ENCODE measurements at places on chromosomes 5 and 9. TPM values are rescaled to one million over a fixed set of nuclear protein-coding genes. Genes with fewer than 3 reads are reported as not detected.

DNA sequence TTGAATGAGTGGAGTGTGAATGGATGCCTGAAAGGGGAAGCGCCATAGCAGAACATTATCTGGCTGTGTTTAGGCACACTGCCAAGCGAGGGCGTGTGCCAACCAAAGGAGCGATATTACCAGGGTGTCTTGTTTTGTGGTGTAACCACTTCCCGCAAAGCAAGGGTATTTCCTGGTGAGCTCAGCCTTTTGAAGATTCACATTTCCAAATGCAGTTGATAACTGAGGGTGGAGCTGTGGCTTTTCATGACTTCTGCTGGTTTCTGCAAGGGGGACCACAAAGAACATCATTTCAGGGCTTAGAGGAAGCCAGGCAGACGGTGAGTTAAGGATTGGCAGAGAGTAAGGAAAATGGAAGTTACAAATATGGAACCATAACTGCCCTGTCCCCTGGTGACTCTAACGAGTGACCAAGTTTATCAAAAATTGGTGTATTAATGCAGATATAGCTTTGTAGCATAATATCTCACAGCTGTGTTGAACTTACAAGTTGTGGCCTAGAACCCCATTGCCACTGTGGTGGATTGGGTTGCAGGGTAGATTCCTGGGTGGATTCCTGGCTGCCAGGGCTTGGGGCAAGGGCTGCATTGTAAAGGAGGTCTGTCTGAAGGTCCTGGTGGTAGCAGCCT, 71.4 kb downstream of the RALGPS1 start:
- peak; percentile 46 for DNase-seq

DNA sequence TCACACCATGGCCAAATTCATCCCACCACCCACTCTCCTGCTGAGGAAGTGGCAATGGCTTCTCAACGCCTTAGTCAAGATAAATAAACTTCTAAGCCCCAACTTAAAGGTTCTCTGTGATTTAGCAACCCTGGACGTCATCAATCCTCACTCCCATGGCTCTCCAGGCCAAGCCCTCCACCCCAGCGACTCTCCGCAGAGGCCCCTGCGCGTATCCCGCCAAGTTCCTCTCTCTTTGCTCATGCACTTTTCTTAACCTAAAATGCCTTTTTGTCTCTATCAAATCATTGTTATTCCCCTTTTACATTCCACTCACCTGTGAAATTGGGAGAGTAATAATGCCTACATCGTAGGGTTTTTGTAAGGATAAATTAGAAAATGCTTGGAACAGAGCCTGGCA, 88.6 kb downstream of the NRG2 start:
- DNase-seq, result no peak

DNA sequence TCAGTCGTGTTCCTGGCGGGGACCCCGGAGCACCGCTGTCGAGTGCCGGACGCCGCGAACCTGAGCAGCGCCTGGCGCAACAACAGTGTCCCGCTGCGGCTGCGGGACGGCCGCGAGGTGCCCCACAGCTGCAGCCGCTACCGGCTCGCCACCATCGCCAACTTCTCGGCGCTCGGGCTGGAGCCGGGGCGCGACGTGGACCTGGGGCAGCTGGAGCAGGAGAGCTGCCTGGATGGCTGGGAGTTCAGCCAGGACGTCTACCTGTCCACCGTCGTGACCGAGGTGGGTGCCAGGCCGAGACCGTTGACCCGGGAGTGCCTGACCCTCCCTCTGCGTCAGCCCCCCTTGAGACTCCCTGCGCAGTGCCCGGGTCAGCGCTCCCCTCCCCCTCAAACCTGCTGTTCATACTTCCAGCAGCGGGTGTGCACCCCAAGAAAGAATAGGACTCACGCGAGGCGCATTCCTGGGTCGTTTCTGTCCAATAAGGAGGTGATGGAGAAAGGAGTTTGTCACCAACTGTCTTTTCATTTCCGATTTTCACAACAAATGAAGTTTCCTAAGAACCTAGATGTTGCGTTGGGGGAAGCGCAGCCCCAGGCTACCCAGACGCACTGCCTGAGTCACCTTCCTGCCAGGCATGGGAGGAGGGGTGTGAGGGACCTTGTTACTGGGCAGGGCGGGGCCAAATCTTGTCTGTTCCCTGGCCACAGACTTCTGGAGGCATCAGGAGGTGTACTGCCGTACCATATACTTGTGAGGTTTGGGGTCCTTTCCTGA, 722 bp downstream of the SLC22A4 start:
- peak; percentile 91 for DNase-seq

DNA sequence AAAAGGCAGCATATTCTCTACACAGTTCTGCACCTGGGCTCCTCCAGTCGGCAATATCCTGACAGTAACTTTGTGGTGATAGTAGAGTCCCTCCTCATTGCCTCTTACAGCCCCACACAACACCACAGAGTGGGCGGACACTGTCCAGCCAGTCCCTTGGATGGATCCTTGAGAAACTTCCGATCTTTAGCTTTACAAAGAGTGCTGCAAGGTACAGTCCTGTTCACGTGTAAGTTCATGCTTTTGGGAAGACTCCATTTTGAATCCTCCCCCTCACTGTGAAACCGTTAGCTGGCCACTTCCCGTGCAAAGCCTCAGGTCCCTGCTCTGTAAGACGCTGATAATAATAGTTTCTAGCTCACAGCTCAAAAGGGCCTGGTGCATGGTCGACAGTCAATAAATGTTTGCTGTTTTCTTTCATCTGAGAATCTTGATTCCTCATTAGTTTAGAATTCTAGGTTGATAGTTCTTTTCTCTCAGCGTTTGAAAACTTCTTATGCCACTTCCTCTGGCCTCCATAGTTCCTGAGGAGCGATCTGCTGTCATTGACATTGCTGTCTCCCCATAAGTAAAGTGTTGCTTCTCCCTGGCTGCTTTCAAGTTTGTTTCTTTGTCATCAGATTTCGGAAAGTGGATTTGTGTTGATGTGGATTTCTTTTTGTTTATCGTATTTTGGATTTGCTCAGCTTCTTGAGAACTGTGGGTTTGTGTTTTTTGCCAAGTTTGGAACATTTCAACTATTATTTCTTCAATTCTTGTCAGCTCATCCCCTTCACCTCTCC, 82.9 kb downstream of the COL23A1 start:
- no peak for DNase-seq

- no peak for DNase-seq
Measured at GRCh38 chr5:179959641-179960040, 51.9 kb upstream of the TBC1D9B start.

The DRD1 gene
- total RNA-seq, result not detected

GRCh38 chr5:35822511-35822910, 34.2 kb upstream of the IL7R start:
- no peak for DNase-seq

The SAXO1 gene
- total RNA-seq, result not detected

The CDH9 gene
- total RNA-seq, result not detected

DNA sequence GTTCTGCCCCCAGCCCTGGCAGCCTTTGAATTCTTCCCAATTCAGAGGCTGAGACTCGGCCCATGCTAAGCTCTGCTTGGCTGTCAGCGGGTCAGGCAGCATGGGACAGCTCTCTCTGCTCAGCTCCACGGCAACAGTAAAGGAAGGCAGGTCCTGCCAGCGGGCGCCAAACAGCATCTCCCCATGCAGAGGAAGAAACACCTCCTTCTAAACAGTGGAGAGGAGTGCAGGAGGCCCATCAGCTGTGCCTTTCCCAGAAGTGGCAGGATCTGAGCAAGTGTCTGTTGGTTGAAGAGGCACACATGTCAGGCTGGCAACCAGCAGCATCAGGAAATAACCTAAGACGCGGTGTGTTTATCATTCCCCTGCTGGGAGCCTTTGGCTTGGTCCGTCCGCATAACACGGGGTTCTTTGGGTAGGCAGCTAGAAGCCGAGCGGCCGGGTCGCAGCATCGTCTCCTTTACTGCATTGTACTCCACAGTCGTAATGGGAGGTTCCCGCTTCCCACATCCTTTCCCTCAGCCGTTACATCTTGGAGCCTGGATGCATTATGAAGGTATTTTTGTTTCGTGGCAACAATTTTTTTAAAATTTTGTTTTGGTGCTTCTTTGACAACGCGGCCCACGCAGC, 42.7 kb upstream of the NCS1 start:
- no peak for DNase-seq

- no peak for DNase-seq
Measured at GRCh38 chr5:50440651-50441492, at the start of gene EMB. Gene EMB (minus strand): TSS chr5:50441288. CDS start chr5:50441151, 137 bp downstream.

Measured in endothelial cell of umbilical vein (primary cell).